ENCODE measurements at places on chromosomes 1 and 21.

DNA sequence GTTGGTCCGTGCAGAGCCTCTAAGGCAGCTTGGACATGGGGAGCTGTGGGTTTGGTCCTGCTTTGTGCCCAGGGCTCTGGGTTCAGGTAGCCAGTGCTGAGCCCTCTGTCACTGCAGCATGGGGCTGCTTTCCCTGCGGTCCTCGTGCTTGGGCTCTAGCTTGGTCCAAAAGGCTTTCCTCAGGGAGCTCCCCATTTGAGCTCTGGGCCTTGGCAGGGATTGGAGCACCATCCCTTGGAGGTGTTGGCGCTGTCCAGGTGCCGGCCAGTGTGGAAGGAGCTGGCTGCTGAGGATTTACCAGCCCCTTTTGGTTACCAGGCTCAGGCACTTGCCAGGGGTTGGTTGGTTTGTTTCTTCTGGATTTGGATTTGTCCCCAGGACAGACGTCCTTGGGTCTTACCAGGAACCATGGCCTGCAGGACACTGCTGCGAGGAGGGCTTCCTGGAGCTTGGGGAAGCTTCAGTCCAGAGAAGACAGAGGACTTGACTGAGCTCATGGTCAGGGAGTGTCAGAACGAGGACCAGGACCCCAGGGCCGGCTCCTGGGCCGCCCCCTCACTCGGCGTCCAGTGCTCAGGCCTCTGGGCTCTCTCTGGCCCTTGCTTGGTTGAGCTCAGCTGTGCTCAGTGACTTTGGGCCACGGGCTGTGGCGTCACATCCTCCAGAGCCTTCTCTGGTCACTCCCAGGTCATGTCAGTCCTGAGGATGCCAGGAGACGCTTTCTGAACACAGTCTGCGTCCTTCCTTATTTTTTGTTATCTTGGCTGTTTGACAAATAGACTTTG, 224.7 kb downstream of the CAMTA1 start:
- DNase-seq: no peak

- DNase-seq: no peak
These were observed 78.5 kb downstream of the HLCS start for GRCh38 chr21:36887963-36888362.

GRCh38 chr1:230548357-230548756, 93.9 kb upstream of the COG2 start:
- DNase-seq: no peak

- DNase-seq: no peak
These were observed 45.5 kb downstream of the TP73 start for GRCh38 chr1:3697810-3698209.
